ENCODE measurements at places on chromosomes 7 and 10.

- H3K36me3 ChIP-seq: no peaks in the 10 kb centered on the region
- no peak for DNase-seq
- H3K4me3 ChIP-seq: no peak overlapping the region
- no peak overlapping the region for H3K27ac ChIP-seq
Measured at GRCh38 chr7:106493041-106493731, 167.8 kb downstream of the CCDC71L start.

GRCh38 chr7:70574970-70575799, 556.8 kb upstream of the GALNT17 start:
- no peaks in the 10 kb centered on the region for H3K4me1 ChIP-seq
- no peak overlapping the region for H3K27ac ChIP-seq
- H3K36me3 ChIP-seq: no peaks in the 10 kb centered on the region
- no peaks in the 10 kb centered on the region for H3K27me3 ChIP-seq
- no peak for DNase-seq

DNA sequence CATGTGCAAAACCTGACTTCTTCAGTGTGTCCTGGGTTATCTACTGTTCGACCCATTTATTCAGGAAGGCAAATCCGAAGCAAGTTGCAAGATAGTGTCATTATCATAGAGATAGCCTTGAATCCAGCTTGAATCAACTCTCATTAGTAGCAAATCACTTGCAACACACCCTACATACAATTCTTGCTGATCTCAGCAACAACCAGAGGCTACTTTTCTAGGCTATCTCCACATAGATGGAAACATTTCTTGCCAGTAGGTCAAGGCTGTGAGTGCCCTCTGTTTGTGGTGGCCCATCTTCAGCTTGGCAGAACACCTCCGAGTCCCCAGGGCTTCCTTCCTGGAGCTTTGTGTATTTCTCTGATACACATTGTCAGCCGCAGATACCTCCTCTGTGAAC, 12.0 kb downstream of the UBTD1 start:
- no peak overlapping the region for H3K27ac ChIP-seq
- no peak overlapping the region for H3K4me3 ChIP-seq
- no peak for DNase-seq
- H3K4me1 ChIP-seq: peaks cover 10% of the 10 kb centered on the region

DNA sequence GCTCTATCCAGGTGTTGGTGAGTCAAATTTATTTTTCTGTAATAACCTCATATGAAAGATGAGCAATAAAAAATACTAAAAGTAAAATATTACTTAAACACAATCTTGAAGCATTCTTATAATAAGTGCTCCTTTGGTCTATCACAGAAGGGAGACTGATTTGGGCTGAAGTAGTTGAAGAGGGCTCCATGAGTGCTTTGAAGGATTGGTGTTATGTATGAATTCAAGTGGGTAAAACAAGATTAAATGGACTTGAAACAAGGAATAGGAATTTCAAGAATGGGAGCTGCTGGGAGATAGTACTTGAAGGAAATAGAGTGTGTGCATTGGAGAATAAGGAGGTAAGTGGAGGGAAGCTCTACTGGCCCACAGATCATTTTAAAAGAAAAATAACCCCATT, 7.3 kb upstream of the OR2A2 start:
- H3K4me3 ChIP-seq: no peak overlapping the region
- no peaks in the 10 kb centered on the region for H3K4me1 ChIP-seq
- H3K27me3 ChIP-seq: no peaks in the 10 kb centered on the region

- no peaks in the 10 kb centered on the region for H3K27me3 ChIP-seq
- H3K4me1 ChIP-seq: no peaks in the 10 kb centered on the region
- no peaks in the 10 kb centered on the region for H3K36me3 ChIP-seq
- no peak overlapping the region for H3K4me3 ChIP-seq
Measured at GRCh38 chr7:1977059-1977875, 255.5 kb downstream of the MAD1L1 start.

DNA sequence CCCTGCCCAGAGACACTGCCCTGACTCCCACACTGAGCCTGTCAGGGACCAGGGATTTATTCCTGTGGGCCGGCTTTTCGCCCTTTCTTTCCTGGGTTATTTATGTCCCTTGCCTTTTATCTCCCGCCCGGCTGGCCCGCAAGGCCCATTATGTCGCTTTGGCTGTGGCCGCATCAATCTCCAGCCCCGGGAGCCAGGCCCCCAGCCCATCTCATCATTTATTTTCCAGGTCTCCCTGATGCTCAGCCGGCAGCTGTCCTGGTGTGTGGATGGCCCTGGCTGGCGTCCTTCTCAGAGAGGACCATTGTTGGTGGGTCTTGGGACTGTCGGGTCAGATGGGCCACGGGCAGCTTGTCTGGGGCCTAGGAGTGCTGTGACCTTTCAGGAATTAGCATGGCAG, 82.3 kb downstream of the FAM241B start:
- no peak overlapping the region for H3K27ac ChIP-seq
- H3K36me3 ChIP-seq: no peaks in the 10 kb centered on the region
- H3K27me3 ChIP-seq: no peaks in the 10 kb centered on the region
- H3K4me3 ChIP-seq: no peak overlapping the region

- H3K4me3 ChIP-seq: no peak overlapping the region
- DNase-seq: no peak
- H3K27me3 ChIP-seq: no peaks in the 10 kb centered on the region
- H3K36me3 ChIP-seq: no peaks in the 10 kb centered on the region
- H3K27ac ChIP-seq: no peak overlapping the region
- peaks cover 9% of the 10 kb centered on the region for H3K4me1 ChIP-seq
Measured at GRCh38 chr7:134589491-134589941, 40.6 kb downstream of the AKR1B15 start.

DNA sequence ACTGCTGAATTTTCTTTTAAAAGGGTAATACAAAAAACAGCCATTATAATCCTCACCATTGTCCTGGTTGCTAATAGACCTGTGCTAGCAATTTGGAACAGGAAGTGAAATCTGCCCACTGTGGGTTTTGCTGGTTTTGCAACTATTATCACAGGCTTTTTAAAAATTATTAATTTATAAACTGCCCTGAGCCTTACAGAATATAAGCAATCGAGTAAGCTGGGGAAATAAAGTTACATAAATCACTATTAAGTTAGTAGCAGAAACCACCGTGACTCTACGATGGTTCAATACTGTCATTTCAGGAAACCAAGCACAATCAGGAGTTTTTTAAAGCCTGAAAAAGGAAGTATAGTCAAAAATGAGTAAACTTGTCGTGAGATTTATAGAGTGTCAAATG, 62.3 kb downstream of the TMEM26 start:
- no peaks in the 10 kb centered on the region for H3K27me3 ChIP-seq
- H3K27ac ChIP-seq: no peak overlapping the region
- H3K4me1 ChIP-seq: no peaks in the 10 kb centered on the region
- no peaks in the 10 kb centered on the region for H3K36me3 ChIP-seq
- H3K4me3 ChIP-seq: no peak overlapping the region
- no peak for DNase-seq

DNA sequence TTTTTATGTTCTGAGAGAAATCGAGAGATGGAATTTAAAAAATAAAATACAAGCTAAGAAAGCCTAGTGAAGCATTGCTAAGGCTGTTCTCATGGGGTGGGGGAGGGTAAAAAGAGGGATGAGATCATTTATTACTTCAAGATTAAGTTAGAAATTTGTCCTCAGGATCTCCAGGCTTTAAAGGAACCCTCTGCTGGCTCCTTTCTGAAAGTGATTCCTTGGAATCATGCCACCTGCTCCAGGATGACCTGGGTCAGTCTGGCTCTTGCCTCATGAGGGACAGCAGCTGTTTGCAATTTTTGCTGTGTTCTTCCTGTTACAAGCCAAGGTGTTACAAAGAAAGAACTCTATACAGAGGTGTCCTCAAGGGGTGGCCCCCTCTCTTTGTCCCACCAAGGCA, 69.8 kb downstream of the CDK1 start:
- no peak overlapping the region for H3K4me3 ChIP-seq
- H3K27me3 ChIP-seq: no peaks in the 10 kb centered on the region
- H3K36me3 ChIP-seq: no peaks in the 10 kb centered on the region
- no peak for DNase-seq
- no peaks in the 10 kb centered on the region for H3K4me1 ChIP-seq

GRCh38 chr10:110600487-110601101, 33.1 kb downstream of the SMC3 start:
- no peak for DNase-seq
- H3K4me3 ChIP-seq: no peak overlapping the region
- H3K4me1 ChIP-seq: no peaks in the 10 kb centered on the region
- no peaks in the 10 kb centered on the region for H3K27me3 ChIP-seq

DNA sequence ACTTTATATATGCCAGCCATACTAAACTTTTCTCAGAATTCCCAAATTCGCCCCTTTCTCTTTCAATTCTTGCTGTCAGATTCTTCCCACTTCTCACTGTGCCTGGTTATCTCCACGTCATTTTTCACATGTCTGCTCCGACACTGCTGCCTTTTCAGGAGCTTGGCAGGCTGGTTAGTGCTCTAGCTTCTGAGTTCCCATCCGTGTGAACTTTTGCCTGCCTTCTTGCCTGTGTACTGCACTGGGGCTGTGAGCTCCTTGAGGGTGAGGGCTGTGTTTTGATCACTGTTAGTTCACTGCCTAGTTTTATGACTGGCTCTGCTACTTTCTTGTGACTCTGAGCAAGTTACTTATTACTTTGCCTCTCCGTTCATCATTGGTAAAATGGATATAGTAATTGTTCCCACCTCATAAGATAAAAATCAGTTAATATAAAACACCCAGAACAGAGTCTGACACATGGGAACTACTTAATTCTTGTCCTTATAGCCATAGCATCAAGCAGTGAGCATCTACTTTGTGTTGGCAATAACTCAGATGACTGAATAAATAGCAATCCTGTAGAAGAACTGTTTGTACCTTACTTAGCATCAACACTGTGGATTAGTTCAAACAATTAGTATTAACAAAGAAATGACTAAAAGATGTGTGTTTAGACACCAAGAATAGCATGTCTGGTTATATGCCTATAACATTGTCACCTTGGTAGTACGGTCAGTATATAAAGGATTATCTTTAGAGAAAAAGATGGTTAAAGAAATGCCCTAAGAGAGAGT, 5.5 kb downstream of the GSTO1 start:
- no peaks in the 10 kb centered on the region for H3K27me3 ChIP-seq

- DNase-seq: no peak
- H3K36me3 ChIP-seq: no peaks in the 10 kb centered on the region
- H3K4me3 ChIP-seq: no peak overlapping the region
- H3K4me1 ChIP-seq: no peaks in the 10 kb centered on the region
- no peak overlapping the region for H3K27ac ChIP-seq
- no peaks in the 10 kb centered on the region for H3K27me3 ChIP-seq
Measured at GRCh38 chr7:4479367-4480039, 202.6 kb upstream of the FOXK1 start.

- no peak overlapping the region for H3K27ac ChIP-seq
- no peaks in the 10 kb centered on the region for H3K4me1 ChIP-seq
- H3K4me3 ChIP-seq: no peak overlapping the region
Measured at GRCh38 chr7:43922726-43923125, 3.5 kb upstream of the UBE2D4 start.

DNA sequence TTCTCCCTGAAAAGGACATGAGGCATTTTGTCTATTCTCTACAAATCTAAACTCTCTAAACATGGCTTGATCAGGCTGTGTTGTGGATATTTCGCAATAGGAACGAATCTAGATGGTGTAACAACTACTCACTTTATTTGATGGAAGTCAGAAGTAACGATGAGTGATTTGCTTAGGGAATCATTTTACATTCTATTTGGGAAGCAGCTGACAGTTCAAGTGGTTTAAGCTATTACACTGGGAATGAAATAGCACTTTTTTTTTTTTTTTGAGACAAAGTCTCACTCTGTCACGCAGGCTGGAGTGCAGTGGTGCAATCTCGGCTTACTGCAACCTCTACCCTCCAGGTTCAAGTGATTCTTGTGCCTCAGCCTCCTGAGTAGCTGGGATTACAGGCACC, 44.1 kb downstream of the NPY start:
- H3K27ac ChIP-seq: no peak overlapping the region
- no peaks in the 10 kb centered on the region for H3K27me3 ChIP-seq
- no peak for DNase-seq

GRCh38 chr10:49053053-49053997, 62.0 kb downstream of the VSTM4 start:
- no peak for DNase-seq
- H3K27ac ChIP-seq: no peak overlapping the region
- H3K4me1 ChIP-seq: peaks cover 1% of the 10 kb centered on the region
- H3K36me3 ChIP-seq: no peaks in the 10 kb centered on the region
- no peaks in the 10 kb centered on the region for H3K27me3 ChIP-seq

DNA sequence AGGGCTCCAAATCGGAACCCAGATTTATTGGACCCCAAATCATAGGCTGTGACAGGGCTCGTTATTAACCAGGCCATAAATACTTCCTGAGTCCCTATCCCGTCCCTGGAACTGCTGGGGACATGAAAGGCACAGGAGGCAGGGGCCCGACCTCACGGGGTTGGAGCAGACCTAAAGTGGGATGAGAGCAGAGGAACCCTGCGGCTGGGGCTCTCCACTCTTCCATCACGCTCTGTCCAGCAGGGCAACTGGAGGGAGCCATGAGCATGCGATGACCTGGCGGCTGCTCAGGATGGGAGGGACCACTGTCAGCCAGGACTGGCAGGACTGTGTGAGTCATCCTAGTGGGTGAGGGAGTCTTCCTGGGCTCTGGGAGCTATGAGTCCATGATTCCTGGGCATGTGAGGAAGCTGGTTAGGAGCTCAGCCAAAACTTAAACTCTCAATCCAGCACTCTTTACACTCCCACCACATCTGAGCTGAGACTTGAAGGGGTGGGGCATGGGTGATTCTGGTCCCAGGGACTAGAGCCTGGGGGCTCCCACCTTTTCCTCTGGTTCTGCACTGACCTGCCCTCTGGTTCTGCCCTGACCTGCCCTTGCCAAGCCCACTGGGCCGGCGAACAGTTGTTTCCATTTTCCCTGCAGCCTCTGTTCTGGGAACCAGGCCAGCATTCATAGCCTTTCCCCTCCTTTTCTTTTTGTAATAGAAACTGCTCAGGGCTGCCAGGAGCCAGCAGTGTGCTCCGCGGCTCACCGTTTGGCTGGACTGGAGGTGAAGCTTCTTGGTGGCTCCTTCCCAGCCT, 47.1 kb downstream of the SYPL1 start:
- H3K4me3 ChIP-seq: peak overlapping the region; percentile 37
- H3K27me3 ChIP-seq: no peaks in the 10 kb centered on the region
- H3K4me1 ChIP-seq: peaks cover 9% of the 10 kb centered on the region
- peak; percentile 82 for DNase-seq
- H3K27ac ChIP-seq: peak overlapping the region; percentile 75
- no peaks in the 10 kb centered on the region for H3K36me3 ChIP-seq

DNA sequence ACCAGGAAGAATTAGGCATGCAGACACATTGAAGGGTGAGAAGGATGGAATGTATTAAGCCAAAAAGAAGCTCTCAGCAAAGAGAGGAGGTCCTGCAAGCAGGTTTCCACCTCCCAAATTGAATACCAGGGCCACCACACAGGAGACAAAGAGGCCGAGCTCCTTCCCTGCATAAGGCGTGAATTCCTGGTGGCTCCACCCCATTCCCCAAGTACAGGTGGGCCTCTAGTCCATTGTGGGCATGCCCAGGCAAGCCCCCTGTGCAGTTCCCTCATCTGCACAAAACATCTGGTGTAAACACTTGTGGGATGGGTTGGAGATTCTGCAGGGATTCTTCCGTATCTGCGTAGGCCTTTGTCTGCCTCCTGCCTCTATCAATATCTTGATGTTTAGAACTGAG, 817.5 kb downstream of the NRG3 start:
- H3K4me1 ChIP-seq: no peaks in the 10 kb centered on the region
- H3K4me3 ChIP-seq: no peak overlapping the region
- no peak for DNase-seq
- H3K36me3 ChIP-seq: no peaks in the 10 kb centered on the region
